Activated CD8-positive, alpha-beta memory T cell treated with anti-CD3 and anti-CD28 coated beads, Interleukin-2, amount 50 U/mL, for 4 hours (primary cell): ENCODE measurements at places on chromosomes 16 and 17.
A peak's percentile ranks its signal among the peaks of the same experiment; 100 is the strongest.

GRCh38 chr17:81578038-81578441 lies 25.9 kb upstream of the FAAP100 start:
- DNase-seq = no peak

- no peak for DNase-seq
Measured at GRCh38 chr16:90037276-90037675, 18.0 kb upstream of the DBNDD1 start.

GRCh38 chr16:78503602-78504001 lies 404.1 kb downstream of the WWOX start:
- peak; percentile 23 for DNase-seq

DNA sequence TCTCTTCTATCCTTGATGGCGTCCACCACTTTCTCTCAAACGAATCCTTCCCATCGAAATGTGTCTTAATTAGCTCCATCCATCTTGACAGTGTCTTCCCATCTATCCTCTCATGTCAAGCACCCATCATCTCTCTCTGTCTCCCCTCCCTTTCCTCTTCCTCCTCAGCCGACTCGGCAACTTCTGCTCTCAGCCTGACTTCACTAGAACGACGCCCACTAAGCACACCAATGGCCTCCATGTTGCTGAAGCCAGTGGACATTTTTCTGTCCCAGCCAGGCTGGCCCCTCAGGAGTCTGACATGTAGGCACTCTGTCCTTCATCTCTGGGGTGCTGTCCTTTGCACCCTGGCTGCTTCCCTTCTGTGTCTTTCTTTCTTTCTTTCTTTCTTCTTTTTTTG lies 2.5 kb upstream of the SPATA20 start:
- no peak for DNase-seq

GRCh38 chr16:2779978-2780898 lies 3.2 kb upstream of the ELOB start:
- no peak for DNase-seq

DNA sequence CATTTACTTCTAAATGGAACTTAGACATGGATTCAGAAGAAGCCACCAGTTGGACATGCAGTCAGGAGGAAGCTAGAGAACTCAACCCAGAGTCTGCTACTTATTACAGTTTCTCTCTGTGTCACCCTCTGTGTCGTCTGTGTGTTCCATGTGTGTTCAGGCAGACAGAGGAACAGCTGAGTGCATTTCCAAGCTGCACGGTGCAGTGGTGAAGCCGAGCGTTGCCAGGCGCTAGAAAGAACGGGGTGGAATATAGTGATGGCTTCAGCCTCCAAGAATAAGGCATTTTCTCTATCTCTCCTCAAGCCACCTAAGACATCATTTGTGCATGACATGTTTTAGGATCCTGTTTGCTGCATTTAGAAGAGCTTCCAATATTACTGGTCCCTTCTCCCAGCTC lies 101.1 kb upstream of the CCL2 start:
- DNase-seq = no peak

DNA sequence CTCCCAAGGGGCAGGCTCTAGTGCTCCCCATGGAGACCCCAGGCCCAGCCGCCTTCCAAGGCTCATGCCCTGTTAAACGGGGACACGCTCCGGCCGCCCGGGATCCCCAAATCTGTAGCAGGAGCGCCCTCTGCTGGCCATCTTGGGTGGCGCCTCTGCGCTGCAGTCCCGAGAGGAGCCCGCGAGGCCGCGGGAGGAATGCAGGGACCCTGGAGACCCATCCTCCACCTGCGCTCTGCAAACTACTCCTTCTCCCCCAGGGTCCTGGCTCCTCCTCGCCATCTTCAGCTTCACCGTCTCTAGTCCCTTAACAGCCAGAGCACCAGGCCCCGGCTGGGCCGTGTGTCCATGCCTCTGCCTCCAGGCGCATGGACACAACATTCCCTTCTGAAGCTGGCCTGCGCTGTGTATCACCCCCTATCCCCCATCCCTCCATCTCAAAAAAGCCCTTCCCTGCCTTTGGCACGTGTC lies 23.6 kb upstream of the KRT17 start:
- peak; percentile 92 for DNase-seq

DNA sequence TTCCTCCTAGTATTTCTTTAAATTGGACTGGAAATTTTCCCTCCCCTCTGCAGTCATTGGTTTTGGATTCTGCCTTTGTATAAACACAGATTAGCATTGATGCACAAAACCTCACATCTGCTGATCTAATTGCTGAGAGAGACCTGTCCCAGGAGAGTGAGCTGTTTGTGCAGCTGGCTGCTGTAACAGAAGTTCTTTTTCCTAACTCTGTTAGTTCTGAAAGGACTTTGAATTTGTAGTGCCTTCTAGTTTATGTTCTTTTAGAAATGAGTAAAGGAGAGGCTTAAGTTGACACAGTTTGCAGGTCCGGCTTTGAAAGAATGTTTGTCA lies 45.2 kb upstream of the KPNB1 start:
- no peak for DNase-seq

DNA sequence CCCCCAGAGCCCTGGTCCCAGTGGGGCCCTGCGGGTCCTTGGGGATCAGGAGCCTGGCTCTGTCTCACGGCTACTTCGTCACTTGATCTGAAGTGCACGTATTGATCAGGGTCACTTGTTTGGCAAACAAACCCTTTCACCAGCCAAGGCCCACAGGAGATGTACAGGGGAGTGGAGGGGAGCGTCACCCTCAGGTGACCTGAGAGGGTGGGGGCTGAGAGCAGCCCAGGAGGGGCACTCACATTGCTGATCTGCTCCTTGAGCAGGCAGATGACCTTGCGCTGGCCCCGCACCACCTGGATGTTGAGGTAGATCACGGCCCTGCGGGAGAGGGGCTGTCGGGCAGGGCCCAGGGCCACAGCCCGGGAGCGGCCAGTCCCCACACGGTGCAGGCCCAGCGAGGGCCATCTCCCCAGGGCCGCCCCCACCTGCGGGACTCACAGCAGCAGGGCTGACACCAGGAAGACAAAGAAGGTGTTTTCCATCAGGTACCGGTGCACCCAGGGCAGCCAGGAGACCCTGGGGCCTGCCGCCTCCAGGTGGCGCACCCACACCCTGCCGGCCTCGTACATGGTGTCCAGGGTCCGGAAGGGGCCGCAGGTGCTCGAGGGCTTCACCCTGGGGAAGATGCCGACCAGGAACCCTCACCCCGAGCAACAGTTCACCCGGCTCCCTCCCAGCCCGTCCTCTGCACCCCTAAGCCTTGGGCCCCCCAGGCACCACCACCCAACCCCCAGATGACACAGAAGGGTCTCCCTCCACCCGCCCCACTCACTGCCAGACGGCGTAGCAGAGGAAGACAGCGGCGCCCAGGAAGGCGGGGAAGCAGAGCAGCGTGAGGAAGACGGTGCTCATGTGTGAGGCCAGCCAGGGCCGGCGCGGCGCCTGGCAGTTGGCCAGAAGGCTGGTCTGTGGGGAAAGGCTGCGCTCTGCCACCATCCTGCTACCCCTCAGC lies 11.3 kb downstream of the TMC6 start:
- DNase-seq = no peak

DNA sequence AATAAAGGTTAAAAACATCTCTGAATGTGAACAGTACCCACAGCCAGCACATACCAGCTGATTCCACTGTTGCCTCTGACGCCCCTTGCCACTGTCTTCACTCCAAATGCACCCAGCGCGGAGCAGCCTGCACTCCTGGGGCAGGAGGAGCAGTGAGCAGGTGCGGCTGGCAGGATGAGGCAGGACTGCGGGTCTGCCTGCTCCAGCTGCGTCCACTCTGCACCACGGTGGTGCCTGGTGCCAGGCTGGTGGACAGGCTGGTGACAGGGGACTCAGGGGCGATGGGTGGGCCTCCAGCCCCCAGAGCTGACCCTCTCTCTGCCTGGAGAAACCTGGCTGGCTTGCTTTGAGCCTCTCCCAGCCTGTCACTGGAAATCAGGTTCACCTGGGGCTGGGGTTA lies 9.4 kb downstream of the RAB40B start:
- DNase-seq = no peak

- no peak for DNase-seq
Measured at GRCh38 chr16:25390761-25391160, 133.1 kb upstream of the ZKSCAN2 start.
